ENCODE measurements at places on chromosomes 3 and 15.

DNA sequence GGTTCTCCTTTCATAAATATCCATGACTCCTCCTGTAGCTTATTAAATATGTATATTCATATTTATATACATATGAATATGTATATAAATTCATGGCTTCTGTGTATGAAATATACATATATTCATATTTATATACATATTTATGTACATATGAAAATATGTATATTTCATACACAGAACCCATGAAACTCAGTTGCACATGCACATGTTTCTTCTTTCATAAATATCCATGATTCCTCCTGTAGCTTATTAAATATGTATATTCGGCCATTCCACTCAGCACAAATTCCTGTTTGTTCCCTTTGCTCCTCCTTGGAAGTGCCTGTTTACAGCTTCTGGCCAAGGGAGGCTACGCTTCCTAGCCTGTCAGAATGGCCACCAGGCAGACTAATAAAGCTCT, 221.6 kb downstream of the IL5RA start:
- DNase-seq: no peak

GRCh38 chr3:54193093-54193492, 70.7 kb downstream of the CACNA2D3 start:
- DNase-seq: no peak

DNA sequence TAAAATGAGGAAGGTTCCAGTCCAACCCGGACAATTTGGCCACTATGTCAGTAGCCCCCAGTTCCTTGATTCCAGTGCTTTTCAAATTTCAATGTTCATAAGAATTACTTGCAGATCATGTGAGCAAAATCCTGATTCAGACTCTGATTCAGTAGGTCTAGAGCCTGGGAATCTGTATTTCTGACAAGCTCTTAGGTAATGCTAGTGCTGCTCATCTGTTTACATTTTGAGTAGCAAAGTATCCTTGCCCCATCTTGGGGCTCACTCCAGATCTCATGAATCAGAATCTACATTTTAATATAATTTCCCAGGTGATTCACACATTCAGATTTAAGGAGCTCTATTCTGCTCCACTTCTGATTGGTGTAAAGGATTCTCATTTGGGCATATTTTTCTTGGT, 142.0 kb downstream of the NAALADL2 start:
- DNase-seq: no peak

DNA sequence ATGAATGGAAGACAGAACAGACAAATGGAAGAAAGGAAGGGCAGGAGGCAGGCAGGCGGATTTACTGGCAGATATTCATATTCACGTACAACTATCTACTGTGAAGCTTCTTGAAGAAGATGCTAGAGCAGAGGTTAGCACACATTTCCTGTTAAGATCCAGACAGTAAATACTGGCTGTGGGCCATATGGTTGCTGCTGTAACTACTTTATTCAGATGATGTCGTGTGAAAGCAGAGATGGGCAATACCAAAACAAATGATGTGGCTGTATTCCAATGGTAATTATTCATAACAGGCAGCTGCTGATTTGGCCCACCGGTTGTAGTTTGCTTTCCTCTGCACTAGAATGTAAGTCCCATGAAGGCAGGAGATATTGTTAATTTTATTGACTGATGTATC, 115.7 kb upstream of the PRTG start:
- DNase-seq: no peak

DNA sequence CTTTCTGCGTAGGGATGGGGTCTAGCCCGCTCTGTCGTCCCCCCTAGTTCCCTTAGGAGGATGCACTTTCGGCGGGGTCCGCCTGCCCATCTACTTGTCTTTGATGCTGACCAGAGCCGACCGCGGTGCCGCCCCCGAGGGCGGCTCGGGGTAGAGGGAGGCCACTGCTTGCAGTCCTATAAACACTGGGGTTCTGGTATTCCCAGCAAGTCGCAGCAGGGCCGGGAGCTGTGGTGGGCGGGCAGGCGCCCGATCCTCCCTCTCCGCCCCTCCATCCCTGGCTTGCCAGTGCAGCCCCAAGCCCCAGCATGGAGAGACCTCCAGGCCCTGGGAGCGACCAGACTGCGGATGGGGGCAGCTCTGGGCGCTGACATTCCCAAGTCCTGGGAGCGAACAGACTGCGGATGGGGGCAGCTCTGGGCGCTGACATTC, 830 bp downstream of the SEMA4B start:
- DNase-seq: no peak

GRCh38 chr3:150015901-150016300, 45.2 kb upstream of the PFN2 start:
- no peak for DNase-seq

DNA sequence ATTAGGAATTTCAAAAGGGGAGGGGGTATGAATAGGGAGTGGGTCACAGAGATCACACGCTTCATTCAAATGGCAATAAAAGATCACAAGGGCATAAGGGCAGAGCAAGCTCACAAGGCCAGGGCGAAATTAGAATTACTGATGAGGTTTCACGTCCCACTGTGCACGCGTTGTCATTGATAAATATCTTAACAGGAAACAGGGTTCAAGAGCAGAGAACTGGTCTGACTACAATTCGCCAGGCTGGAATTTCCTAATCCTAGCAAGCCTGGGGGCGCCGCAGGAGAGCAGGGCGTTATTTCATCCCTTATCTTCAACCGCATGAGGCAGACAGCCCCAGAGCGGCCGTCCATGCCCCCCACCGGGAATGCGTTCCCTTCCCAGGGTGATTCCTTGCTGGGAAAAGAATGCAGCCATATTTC, 18.1 kb upstream of the SMCO1 start:
- no peak for DNase-seq

DNA sequence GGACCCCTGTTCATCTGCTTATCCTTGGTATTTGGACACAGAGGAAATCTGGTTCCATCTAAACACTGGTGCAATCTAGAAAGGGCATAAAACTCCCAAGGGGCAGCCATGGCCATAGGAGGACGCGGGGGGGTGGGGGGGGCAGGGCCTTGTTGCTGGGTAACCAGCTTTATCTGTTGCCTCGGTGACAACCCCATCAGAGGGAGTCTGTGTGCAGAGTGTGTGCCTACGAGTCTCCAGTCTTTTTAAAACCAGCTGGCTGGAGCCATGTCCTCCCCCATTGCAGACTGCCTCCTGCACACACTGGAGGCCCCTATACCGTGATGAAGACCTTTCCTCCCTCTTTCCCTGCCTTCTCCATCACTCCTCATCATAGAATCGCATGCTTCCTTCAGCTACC, 26.4 kb upstream of the CORO2B start:
- no peak for DNase-seq

GRCh38 chr15:27084844-27085243, 113.9 kb downstream of the GABRG3 start:
- no peak for DNase-seq

GRCh38 chr3:64599651-64600050, 88.1 kb downstream of the ADAMTS9 start:
- no peak for DNase-seq
